ENCODE measurements at places on chromosomes 5 and 9.

GRCh38 chr5:136073714-136074529 lies 45.1 kb downstream of the TGFBI start:
- no peak for DNase-seq

DNA sequence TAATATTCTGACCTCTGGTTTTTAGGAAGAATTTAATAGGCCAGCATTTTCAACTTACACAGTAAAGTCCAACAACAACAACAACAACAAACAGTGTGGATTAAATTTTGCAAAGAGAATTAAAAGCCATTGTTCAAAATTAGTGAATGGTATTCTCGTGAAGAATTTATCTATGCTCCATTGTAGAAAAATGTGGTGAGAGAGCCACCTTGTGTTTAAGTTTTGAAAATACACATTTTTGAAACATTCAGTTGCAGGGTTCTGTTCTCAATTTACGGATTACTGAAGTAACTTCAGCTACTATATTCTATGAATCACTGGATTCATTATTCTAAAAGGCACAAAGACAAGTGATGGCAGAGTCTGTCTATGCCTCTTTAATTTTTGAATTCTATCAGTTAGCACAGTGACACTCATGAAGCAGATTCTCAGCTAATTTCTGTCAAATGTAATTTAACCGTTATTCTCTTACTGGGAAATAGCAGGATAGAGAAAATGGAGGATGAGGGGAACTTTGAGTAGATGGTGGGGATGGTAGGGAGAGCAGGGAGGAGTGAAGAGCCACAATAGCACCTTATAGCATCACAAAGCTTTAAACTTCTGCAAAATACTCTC lies 11.0 kb downstream of the CCDC152 start:
- DNase-seq = no peak

DNA sequence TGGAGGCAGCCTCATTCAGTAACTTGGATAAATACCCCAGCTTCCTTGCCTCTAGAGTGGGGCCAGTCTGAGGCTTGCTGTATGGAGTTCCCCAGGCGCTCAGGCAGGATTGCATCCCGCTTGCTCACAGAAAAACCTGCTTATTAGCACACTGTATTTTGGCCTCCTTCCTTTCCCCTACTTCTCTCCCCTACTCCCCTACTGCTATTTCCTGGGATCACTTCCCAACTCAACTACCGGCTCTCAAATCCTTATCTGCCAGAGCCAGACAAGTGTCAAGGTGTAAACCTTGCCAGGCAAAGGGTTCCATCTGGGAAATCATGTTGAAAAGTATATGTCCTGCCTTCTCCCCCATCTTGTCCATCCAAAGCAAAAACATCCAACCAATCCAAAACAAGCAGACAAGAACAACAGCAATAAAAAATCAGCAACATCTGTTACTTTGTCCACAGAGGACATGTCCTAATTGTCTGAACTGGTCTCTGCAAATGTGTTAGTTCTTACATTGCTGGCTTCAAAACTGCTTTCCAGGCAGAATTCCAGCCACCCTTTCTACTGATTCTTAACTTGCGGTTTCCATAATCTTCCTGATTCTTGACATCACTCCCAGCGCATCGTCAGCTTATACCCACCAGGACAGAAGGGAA lies 164.1 kb upstream of the SEMA6A start:
- no peak for DNase-seq

GRCh38 chr5:150703762-150704161 lies 2.9 kb upstream of the RBM22 start:
- no peak for DNase-seq
